ENCODE measurements at places on chromosomes 2 and 18.

- DNase-seq: peak; percentile 17
Measured at GRCh38 chr2:149278161-149278871, 52.1 kb upstream of the LYPD6 start.

DNA sequence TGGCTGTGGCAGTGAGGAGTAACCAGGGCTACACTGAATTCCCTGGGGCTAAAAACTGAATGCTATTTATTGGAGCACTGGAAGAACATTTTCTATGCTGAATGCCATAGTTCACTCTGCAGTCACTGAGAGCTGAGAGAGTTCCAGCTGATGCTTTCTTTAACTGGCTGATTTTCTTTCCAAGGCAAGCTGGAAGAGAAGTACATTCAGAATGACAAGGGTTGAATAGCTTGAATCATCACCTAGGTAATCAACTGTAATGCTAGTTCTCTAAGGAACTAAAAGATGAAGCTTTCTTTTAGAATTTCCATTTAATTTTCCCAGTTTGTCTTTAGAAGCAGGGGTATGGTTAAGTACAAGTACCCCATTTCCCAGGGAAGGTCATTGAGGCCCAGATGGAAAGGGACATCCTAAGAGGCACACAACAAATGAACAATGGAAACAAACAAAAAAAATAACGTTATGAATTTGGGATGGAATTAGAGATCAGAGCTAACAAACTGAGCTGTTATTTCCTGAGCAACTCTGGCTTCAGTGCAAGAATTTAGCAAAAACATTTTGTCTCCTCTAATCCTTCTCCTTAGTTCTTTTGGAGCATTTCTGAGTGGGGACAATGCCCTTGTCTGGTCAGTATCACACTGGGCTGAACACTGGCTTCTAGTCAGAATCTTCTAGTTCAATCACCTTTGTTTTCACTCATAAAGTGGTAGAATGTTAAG is 132.8 kb upstream of the REG3A start:
- peak; percentile 8 for DNase-seq

- DNase-seq: peak; percentile 68
Measured at GRCh38 chr2:168119515-168120141, 127.8 kb downstream of the STK39 start.

GRCh38 chr2:234143896-234144295 is 93.4 kb downstream of the SPP2 start:
- no peak for DNase-seq

- no peak for DNase-seq
Measured at GRCh38 chr2:84701880-84702279, 179.0 kb downstream of the TRABD2A start.

GRCh38 chr2:10985260-10985659 is 73.5 kb downstream of the KCNF1 start:
- DNase-seq: no peak

Measured in G401 (cell line).